ENCODE measurements at places on chromosomes 7 and 10.

DNA sequence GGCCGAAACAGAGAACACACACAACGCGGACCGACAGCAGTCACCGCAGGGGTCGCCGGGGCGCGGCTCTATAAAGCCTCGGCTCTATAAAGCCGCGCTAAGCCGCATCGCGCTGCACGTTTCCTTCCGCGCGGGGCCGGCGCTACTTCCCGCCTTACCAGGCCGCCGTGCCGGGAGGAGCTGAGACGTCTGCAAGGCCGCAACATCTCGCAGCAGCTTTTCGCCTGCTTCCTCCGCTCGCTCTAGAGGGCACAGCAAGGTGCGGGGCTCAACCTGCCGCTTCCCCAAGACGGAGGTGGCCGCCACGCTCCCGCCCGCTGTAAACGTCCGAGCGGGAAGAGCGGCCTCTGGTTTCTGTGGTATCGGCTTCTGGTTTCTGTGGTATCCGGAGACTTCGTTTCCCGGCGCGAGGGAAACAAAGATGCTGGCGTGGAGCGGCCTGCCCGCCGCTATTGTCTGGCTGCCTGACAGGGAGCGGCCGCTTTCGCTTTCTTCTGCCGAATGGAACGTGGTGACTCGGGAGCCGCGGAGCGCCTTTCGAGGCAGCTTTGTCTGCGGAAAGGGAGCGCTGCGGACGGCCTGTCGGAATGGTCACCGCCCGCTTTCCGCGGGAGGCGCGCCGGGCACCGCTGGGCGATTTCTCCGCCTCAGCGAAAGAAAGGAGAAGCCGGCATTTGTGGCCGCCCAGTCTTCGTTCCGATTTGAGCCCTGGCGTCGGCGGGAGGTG lies 91.8 kb downstream of the SPAG6 start:
- DNase-seq = peak; percentile 64

DNA sequence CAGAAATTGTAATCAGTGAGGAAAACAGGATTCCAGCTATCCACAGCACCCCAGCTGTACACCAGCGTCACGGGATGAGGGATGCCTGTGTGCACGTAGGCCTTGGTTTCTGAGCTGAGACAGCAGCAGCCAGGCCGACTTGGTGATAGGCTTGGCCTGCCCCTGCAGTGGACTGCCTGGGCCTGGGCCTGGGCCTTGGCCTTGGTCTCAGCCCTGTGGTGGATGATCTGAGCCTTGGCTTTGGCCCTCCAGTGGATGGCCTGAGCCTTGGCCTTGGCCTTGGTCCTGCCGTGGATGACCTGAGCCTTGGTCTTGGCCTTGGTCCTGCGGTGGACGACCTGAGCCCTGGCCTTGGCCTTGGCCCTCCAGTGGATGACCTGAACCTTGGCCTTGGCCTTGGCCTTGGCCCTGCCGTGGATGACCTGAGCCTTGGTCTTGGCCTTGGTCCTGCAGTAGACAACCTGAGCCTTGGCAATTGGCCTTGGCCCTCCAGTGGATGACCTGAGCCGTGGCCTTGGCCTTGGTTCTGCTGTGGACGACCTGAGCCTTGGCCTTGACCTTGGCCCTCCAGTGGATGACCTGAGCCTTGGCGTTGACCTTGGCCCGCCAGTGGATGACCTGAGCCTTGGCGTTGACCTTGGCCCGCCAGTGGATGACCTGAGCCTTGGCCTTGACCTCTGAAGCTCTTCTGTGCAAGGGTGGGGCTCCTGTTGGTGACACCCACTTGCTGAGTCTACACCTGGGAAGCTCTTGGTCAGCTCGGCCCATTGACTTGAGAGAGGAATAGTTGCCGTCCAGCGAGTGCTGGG lies 93.8 kb downstream of the CUX1 start:
- no peak for DNase-seq

DNA sequence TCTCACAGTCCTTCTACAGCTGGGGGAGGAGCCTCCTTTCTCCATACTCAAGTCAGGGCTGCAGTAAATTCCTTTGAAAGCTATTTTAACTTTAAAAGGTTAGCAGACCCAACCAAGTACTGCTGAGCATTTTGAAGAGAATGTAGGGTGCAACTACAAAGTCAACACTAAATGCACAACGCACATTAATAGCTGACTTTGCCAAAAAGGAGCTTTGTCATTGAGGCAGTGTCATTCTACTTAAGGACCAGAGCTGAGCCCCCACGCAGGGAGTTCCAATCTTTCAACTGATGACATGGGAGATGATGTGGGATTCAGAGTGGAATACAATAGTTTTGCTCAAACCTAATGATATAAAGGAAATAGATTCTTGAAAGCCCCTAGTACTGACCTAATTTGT lies 20.3 kb downstream of the TECTB start:
- no peak for DNase-seq

- no peak for DNase-seq
Measured at GRCh38 chr10:10847387-10847786, 170.3 kb upstream of the CELF2 start.

DNA sequence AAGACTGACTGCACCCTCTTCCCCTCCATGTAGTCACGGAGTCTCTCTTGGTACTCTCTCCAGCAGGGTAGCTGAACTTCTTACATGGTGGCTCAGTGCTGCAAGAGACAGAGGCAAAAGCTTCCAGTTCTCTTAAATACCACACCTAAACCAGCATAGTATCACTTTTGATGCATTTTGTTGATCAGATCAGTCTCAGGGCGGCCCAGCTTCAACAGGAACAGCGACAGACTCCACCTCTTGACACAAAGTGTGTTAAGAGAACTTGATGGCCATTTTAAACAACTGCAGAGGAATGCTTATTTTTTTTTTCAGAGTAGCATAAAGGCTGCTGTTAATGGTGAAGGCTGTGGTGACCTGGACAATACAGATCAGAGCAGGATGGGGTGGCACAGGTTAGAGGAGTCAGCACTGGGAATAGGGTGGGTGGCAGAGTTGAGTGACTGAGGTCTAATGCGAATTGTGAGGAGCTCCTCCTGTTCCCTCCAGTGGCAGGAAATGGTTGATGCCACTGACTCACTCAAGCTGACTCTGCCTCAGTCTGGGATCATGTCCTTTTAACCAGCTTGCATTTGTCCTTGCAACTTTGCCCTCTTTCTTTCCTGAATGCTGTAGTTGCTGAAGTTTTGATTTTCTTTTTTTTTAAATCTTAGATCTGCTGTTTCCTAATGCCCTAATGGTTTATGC lies 17.3 kb downstream of the MGAM start:
- no peak for DNase-seq

- DNase-seq = no peak
Measured at GRCh38 chr7:4131063-4131462, 551.0 kb upstream of the FOXK1 start.

DNA sequence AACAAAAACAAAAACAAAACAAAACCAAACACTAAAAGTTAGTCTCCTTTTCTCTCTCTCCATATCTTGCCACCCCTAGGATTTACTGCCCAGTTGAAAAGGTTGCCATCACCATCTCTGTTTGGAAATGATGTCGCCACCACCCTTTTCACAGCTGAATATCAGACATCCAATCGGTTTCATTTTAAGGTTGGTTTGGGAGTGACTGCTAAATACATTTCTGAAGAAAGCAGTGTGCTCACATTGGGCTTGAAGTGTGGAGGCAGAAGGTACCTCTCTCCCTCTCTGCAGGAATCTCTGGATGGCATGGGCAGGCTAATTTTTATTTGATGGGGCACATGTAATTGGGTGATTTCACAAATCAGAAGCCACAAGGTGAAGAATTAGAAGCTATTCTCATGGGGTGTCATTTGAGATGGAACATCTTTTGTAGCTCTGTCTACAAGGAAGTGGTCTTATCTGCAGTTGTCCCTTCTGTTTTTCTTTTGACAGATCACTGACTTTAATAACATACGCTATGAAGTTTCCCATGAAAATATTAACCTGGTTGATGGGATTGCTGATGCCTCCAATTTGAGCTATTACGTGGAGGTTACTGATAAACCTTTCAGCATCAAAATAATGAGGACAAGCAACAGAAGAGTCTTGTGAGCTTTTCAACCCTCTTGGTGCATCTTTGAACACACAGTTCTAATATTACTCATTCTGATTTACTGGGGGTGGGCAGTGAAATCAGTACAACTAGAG lies 20.1 kb downstream of the MGAM2 start:
- DNase-seq = no peak

- DNase-seq = no peak
Measured at GRCh38 chr7:18993933-18994668, 123.3 kb downstream of the TWIST1 start.

- DNase-seq = no peak
Measured at GRCh38 chr10:36677431-36677768, 448.0 kb upstream of the ANKRD30A start.

DNA sequence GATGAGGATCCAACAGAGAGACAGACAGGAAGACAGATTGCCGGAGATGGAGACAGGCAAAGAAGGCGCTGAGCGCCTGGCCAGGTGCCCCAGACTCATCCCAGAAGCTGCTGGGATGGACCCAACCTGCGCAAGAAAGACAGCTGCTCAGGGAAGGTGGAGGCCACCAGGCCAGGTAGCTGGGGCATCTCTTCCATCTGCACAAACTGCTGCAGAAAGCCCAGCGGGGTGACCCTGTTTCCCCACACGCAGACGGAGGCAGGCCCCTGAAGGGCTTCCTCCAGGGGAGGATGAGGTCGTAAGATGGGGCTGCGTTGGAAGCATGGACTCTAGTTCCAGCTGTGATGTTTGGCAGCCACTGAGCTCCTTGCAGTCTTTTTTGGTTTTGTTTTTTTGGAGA lies 16.5 kb upstream of the YWHAG start:
- no peak for DNase-seq

DNA sequence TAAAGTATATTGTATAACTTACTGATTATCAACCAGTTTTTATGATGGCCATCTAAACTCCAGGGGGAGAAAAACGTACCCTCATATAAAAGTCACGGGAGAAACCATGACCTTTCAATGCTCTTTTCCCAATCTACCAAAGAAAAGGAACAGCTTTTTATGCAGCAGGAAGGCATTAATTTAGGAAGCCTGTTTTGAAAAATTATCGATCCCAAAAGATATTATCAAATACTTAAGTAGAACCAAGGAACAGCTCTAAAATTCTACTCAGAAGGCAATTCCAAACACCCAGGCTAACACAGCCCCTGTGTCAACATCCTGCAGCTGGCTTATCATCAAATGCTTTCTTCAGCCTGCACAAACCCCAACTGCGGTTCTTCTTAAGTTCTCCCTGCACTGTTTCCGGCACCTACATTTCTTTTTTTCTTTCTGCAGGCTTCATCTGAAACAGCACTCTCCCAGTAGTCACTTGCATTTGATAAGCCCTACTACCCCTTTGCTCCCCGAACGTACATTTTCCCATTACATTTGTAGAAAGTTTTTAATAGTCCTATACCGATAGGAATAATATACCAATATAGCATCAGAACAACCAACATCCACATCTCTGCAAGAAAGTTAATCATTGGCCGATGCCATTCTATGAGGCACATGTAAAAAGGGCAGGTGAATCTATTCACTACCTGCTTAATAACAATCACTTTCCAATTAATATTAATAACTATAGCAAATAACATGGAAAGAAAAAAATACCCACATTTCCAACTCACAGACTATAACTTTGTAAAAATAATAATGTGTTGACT lies 47.9 kb downstream of the PIP4K2A start:
- no peak for DNase-seq

GRCh38 chr7:27129729-27130539 lies 623 bp downstream of the HOXA4 start:
- no peak for DNase-seq

GRCh38 chr7:36736899-36737211 lies 12.6 kb upstream of the AOAH start:
- DNase-seq = no peak

Measured in activated CD4-positive, CD25-positive, alpha-beta regulatory T cell (primary cell).